ENCODE measurements at places on chromosomes 13 and 19.

DNA sequence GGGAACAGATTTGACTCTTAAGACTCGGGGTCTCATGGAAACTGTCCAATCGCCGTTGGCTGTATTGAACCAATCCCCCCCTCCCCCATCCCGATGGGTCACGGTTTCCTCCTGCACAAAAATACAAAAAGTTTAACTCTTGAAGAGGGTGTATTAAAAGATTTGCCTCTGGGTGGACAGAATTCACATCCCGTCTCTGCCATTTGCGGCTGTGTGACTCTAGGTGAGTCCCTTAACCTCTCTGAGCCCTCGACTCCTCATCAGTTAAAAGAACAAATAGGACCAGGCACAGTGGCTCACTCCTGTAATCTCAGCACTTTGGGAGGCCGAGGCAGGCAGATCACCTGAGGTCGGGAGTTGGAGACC is 31.3 kb upstream of the FEM1A start:
- no peak for DNase-seq

GRCh38 chr13:40611635-40612034 is 54.8 kb downstream of the FOXO1 start:
- DNase-seq: no peak

GRCh38 chr19:48997972-48998371 is 4.3 kb downstream of the RUVBL2 start:
- DNase-seq: peak; percentile 54

GRCh38 chr19:38727868-38728660 is 16.2 kb downstream of the CAPN12 start:
- no peak for DNase-seq

DNA sequence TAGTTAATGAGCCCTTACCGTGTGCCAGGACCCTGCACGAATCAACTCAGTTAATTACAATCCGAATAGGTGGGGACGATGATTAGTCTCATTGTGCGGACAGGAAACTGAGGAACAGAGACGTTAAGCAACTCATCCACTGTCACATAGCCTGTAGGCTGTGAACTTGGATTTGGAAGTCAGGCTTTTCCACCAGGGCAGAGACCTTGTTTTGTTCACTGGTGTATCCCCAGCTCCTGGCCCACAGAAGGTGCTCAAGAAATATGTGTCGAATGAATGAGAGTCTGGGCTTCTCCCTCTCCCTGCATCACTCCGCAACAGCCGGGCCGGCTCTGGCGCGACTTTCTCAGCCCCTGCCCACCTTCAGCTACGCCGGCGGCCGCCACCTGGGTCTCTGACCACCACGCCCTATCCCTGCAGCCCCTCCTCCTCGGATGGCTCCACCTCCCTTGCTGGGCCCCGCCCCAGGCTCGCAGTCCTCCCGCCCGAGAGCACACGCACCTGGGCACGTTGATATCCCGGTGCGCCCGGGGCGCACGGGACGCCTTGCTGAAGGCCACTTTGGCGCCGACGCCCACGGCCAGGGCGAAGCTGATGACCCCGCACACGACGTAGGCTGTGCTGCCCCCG is 1.3 kb downstream of the SHISA7 start:
- DNase-seq: no peak

- DNase-seq: no peak
Measured at GRCh38 chr13:96771486-96772367, 222.5 kb downstream of the OXGR1 start.

DNA sequence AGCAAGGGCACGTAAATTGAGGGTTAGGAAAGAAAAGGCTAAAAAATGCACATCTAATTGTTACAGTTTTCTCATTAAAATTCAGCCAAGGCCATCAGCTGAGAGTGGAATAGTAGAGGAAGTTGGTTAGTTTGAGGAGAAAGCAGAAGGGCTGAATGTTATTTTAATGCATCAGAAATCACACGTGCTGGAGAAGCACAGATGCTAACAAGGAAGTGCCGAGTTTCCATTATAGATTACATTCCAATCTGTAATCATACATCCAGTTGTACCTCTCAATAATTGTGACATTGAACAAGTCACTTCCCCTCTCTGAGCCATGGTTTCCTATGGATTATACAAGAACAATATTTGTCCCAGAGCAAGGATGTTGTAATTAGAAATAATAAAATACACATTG is 25.1 kb downstream of the FPR3 start:
- no peak for DNase-seq

GRCh38 chr13:80584306-80584705 is 243.4 kb upstream of the SPRY2 start:
- no peak for DNase-seq

DNA sequence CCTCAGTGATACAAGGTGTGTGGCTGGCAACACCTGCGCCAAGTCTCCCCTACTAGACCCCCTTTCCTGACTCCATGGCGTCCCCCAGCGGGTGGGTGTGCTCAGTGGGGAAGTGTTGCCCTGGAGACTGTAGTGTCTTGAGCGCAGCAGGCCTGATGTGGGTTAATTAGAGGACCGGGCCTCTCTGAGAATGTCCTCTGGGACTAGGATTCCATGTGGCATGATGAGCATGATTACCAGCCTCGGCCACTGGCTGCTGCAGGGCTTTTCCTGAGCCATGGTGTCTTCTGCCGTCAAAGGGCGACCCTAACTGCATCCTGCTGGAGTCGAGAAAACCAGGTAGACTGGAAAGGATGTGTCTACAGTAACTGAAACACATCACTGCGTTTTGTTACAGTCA is 28.1 kb downstream of the MICOS13 start:
- DNase-seq: no peak

GRCh38 chr13:111119966-111120365 is 4.9 kb downstream of the ARHGEF7 start:
- no peak for DNase-seq

GRCh38 chr13:80361298-80361697 is 20.4 kb upstream of the SPRY2 start:
- DNase-seq: no peak

- DNase-seq: no peak
Measured at GRCh38 chr13:100274942-100275506, 186.1 kb downstream of the PCCA start.

- no peak for DNase-seq
Measured at GRCh38 chr13:92547266-92547665, 679.3 kb upstream of the GPC6 start.

DNA sequence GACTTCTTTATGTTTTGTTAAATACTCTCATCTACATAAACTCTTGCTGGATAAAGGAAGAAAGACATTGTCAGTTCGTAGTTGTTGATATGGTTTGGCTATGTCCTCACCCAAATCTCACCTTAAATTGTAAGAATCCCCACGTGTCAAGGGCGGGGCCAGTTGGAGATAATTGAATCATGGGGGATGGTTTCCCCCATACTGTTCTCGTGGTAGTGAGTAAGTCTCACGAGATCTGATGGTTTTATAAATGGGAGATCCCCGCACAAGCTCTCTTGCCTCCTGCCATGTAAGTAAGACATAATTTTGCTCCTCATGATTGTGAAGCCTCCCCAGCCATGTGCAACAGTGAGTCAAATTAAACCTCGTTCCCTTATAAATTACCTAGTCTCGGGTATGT is 3.6 kb downstream of the ADGRE1 start:
- no peak for DNase-seq
